ENCODE measurements at places on chromosomes 1 and 21.
A peak's percentile ranks its signal among the peaks of the same experiment; 100 is the strongest.

- peak; percentile 34 for DNase-seq
These were observed 59.5 kb upstream of the KCNA3 start for GRCh38 chr1:110734133-110734680.

DNA sequence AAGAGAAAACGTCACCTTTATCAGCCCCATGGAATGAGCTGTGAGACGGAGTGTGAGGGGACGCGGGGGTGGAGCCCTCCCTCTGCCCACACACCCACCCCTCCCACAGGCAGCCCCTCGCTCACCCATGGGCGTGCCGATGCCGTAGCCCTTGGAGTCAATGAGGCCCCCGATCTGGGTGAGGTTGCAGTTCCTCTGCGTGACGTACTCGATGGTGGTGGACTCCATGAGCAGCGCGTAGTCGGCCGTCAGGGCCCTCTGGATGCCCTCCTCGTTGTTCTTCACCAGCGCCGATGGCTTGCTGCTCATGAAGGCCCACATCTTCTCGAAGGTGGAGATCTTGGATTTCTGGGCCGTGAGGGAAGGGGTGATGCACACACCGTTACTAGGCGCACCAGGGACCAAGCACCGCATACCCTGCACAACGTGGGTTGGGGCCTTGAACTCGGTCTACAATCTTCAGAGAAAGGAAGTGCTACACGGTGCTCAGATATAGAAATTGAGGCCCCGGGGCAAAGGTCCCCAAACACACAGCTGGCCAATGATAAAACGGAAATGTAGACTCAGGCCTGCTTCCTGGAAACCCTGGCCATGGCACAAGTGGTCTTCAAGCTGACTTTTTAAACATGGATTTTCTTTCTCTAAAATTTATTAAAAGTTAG, 228.2 kb downstream of the GRIK3 start:
- no peak for DNase-seq

- no peak for DNase-seq
These were observed 5.7 kb downstream of the TNNT2 start for GRCh38 chr1:201371792-201372191.

GRCh38 chr1:44244986-44245385, 31.7 kb downstream of the DMAP1 start:
- no peak for DNase-seq

- DNase-seq, result no peak
These were observed 104.7 kb downstream of the FGGY start for GRCh38 chr1:59401581-59401980.

DNA sequence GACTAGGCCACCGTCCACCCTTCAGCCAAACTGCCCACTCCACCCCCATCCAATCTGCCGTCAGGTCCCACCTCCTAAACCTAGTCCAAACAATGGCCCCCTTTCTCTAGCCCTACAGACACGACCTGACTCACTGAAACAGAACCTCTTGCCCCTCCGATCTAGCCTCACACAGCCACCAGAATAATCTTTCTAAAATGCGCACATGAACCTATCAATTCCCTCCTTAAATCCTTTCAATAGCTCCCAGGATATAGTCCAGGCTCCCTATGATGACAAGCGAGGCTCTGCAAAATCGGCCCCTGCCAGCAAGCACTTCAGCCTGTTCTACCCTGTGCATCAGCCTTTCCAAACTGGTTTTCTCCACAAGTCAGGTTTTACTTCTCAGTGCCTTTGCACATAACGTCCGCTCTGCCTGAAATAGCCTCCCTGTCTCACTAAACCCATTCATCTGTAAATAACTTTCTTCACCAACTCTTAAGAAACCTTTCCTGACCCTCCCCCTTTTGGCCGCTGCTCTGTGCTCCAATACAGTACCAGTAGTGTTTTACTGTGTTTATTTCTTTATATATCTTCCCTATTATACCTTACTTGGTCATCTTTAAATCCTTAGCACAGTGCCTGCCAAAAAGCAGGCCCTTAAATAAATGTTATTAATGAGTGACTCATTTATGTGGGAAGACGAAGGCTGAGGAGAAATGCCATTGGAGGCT, 9.0 kb upstream of the CDC20 start:
- DNase-seq, result no peak

DNA sequence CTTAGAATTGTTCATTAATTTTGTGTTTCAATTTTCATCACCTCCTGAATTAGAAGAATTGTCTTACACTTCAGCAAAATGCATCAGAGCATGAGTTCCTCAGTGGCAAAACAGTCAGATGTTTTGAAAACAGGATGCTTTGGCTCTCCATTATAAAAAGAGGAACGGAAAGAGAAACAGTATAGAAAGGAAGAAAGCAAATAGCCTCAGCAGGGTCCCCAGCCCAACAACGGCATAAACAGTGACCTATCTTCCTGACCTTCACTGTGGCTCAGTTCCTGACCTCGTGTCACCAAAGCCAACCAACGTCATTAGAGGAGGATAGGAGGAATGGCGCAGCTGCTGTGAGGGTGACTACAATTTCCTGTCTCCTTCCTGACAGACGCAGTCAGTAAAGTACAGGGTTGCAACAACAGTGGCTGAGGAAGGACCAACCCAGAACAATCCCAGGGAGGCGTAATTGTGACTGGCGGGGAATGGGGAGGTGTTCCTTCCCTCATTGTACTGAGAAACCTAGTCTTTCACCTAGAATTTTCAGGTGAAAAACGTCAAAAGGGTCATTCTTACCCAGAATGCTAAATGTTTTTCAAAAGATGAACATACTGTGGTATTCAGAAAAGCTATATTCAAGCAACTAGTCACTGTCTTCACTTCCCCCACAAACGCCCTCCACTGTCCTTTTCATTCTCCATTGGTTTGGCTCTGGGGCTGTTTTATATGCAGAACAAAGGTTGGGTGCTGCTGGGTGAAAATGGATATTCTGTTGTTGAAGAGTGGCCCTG, 197.9 kb upstream of the SGIP1 start:
- DNase-seq, result peak; percentile 46

GRCh38 chr1:26361605-26362122, 7.7 kb upstream of the CRYBG2 start:
- DNase-seq, result no peak

DNA sequence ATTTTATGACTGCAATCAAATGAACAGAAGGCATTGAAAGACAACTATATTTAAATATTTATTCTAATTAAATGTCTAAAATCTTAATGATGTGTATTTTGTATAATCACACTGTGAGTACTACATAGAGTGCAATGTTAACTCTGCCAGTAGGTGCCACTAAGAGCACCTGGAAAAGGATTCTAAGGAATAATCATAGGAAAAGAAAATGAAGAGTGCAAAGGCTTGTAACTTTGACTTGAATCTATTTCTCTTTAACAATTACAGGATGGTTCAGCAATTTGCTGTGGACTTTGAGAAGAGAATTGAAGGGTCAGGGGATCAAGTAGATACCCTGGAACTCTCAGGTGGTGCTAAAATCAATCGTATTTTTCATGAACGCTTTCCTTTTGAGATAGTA, 200.4 kb downstream of the DNM3 start:
- DNase-seq, result no peak

- no peak for DNase-seq
These were observed 27.0 kb downstream of the ABCA4 start for GRCh38 chr1:94093996-94094395.

DNA sequence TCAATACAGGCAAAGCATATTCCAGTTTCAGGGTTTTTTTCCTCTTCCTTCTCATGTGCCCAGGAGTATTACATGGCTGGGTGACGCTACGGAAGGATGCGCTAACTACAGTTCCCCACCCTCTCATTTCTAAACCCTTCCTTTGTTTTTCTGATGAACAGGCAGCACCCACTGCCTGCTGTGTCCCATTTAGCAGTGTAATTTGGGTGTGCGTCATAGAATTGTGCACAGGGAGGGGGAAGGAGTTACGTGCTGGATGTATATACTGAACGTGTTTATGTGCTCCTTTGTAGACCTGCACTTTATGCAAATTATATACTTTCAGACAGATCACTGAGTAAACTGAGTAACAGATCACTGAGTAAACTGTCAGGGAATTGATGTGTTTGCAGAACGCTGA, 44.5 kb downstream of the ELAPOR1 start:
- no peak for DNase-seq

GRCh38 chr1:147169171-147169570, 3.1 kb downstream of the PRKAB2 start:
- DNase-seq, result no peak

DNA sequence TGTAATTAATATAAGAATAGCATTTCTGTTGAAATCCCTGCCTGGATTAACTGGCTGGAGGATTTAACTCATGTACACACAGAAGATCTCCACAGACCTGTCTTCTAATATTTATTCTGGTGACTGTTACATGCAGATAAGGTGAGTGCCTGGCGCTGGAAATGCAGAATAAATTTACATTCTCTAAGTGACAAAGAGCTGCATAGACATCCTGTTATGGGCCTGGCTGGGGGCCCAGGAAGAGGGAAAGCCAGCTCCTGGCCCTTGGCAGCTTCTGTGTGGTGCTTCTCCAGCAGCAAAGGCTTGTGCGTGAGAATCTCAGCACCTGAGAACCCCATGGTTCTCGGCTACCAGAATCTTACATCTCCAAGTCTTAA, 446.6 kb downstream of the PTPRU start:
- no peak for DNase-seq

GRCh38 chr1:156652131-156652991, 10.4 kb downstream of the BCAN start:
- no peak for DNase-seq

- DNase-seq, result no peak
These were observed 550 bp downstream of the ARHGEF16 start for GRCh38 chr1:3454811-3455618.

DNA sequence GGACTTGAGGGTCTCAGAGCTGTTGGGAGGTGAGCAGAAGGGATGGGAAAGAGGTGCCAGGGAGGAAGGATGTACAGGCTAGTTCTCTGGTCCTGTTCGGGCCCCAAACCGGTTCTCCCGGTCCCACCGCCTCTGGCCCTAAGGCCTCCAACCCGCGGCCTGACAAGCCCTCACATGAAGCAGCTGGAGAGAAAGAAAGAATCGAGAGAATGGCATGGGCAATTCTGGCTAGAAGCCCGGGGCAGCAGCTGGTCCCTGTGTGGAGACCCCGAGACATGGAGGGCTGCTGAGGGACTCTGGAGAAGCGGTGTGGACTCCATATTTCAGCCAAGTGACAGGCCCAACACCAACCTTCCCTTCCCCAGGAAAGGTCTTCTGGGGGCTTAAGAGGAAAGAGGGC, 730 bp downstream of the CDC42SE1 start:
- DNase-seq, result peak; percentile 15

- no peak for DNase-seq
These were observed 119.3 kb upstream of the ZC3H12A start for GRCh38 chr1:37354876-37355650.

DNA sequence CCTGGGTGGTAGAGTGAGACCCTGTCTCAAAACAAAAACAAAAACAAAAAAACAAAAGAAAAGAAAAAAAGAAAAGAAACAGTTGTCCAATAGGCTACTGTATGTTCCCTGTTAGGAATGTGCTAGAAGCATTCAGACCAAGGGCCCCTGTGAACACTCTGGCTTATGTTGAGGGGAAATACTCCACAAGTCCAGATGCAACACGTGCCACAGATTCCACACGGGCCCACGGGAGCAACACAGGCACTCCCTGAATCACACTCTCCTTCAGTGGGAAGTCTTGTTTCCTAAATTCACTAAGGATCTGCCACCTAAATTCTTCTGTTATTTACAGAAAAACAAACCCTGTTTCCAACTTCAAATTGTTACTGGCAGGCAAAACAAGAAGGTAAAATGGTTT, 291.1 kb downstream of the PCP4 start:
- DNase-seq, result no peak

DNA sequence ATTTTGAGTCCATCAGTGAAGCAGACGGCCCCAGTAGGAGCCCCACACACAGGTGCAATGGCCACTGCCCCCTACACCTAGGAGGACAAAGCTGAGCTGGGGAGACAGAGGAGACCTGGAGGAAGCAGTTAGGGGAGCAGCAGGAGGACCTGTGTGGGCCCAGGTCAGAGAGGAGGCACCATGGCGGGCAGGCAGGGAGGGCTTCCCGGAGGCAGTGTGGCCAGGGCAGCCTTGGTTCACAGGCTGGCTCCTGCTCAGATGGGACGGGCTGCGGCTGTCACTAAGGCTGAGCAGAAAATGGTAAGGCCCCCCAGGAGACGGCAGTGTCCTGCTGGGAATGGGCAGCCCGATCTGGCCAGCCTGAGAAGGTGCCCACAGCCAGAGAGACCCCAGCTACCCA, 15.4 kb downstream of the MEGF6 start:
- DNase-seq, result no peak

DNA sequence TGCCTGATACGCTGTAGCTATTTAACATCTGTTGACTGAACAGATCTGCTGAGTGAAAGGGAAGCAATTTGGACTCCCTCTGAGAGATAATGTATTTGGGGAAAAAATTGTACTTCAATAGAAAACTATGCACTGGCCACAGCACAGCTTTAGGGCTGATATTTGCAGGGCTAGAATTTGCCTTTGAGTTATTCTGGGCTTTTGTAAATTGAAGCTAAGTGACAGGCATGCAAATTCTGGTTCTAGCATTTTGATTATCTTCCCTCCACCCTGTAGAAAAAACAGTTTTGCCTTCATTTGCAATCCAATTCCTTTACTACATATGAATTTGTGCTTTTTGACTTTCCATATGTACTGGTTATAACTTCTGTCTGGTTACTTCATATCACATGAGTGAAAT, 7.9 kb downstream of the KYAT3 start:
- no peak for DNase-seq

DNA sequence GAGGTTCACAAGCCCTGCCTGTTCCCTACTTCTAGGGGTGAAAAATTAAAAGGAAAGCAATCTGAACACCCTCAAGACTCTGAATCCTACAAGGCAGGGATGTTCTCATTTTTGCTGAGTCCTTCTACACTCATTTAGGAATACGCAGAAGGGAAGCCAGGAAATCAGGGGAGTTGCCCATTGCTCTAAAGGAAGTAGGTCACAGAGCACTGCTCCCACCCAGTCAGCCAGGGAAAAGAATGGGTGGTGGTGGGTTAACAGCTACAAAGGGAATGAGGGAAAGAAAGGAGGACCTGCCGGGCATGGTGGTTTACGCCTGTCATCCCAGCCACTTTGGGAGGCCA, 2.4 kb upstream of the CTTNBP2NL start:
- no peak for DNase-seq

DNA sequence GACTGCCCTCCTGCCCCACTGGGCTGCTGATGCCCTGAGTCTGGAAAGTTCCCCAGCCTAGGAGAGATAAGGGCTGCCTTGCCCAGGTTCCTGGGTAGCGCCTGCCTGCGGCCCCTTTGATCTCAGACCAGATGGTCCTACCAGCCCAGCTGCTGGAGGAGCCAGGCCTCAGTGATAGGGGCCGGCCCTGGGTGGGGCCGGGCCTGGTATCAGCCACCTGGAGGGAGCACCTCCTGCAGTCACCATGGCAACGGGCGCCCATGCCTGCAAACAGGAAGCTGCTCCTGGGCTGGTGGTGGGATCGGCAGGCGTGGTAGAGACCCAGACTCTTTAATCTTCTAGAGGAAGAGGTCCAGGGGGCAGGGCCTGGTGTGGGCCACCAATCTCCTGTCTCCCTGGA, 119.7 kb upstream of the WNT4 start:
- no peak for DNase-seq

- DNase-seq, result no peak
These were observed 673 bp downstream of the PIK3C2B start for GRCh38 chr1:204493984-204494280.
